ENCODE measurements at places on chromosomes 1 and 21. TPM values are rescaled to one million over a fixed set of nuclear protein-coding genes. Genes with fewer than 3 reads are reported as not detected.

CD5L gene
- total RNA-seq, result not detected

THAP3 gene
- 39.8 TPM for total RNA-seq

MLLT11 gene
- 1.2 TPM for total RNA-seq

ABCB10 gene
- total RNA-seq, result 27.1 TPM

SLC22A15 gene
- total RNA-seq, result 7.1 TPM

PCSK9 gene
- total RNA-seq, result 1.2 TPM

POU2F1 gene
- 33.7 TPM for total RNA-seq

SHE gene
- total RNA-seq, result 9.0 TPM

FMOD gene
- 73.9 TPM for total RNA-seq

CLDN14 gene
- total RNA-seq, result 1.3 TPM

PAFAH2 gene
- 9.4 TPM for total RNA-seq

TAS1R1 gene
- 0.78 TPM for total RNA-seq

DNA sequence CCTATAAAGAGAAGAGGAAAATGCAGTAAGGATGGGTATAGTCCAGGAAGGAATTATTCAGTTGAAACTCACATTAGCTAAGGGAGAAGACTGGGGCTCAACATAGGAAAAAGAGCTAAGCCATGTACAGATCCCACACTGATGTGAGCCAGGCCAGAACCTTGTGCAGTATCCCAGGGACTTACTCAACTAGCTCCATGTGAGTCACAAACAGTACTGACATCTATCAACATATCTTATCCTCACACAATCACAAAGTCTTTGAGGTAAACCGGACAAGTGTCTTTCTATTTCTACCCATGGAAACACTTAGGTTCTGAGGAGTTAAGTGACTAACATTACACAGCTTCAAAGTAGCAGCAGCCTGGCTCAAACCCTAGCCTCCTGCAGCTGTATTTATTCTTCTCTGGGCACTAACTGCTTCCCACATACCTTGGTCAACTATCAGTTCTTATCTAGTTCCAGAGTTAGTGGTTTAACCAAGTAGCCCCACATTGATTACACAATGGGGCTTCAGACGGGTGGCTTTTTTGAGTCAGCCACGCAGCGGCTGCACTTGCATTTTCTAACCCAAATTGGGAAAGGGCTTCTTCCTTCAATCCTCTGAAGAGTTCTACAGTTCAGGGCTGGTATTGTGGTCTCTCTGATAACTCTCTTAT is 9.5 kb downstream of the CD5L start:
- H3K4me3 ChIP-seq, result no peak overlapping the region
- no peaks in the 10 kb centered on the region for H3K27me3 ChIP-seq
- no peaks in the 10 kb centered on the region for H3K36me3 ChIP-seq
- H3K27ac ChIP-seq, result no peak overlapping the region

DNA sequence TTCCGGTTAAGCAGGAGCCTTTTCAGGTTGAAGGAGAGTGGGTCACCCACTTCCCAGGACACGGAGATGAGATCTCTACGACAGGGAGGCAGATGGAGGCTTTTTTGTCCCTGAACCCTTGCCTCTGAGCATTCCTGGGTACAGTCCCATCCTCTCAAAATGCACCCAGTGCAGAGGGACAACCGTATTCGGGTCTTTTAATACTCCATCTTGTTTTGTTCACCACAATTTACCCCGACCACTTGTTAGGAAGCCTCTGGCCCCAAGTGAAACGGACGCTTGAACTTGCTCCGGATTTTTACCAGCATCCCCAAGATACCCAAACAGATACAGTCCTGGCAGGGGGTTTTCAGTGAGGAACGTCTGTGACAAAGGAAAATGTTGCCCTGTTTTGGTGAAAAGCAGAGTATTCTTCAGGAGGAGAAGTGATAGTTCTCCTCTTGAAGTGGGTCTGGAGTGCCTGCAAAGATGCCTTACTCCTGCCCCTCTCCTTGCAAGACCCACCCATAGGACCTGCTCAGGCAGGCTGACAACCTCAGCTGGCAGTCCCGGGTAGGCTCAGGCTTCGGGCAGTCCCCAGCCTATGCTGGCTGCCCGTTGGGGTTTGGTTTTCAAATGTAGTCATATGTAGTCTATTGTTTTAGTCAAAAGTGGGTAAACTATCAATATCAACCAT is 669 bp upstream of the ARL8A start:
- H3K4me1 ChIP-seq, result peaks cover 37% of the 10 kb centered on the region
- H3K4me3 ChIP-seq, result peak overlapping the region; percentile 94
- H3K27me3 ChIP-seq, result no peaks in the 10 kb centered on the region
- no peak for DNase-seq
- H3K36me3 ChIP-seq, result no peaks in the 10 kb centered on the region

GRCh38 chr1:159025043-159025442 is 15.3 kb downstream of the IFI16 start:
- no peaks in the 10 kb centered on the region for H3K27me3 ChIP-seq
- peaks cover 5% of the 10 kb centered on the region for H3K4me1 ChIP-seq
- DNase-seq, result no peak
- H3K4me3 ChIP-seq, result no peak overlapping the region

GRCh38 chr1:207366022-207366421 is 44.5 kb downstream of the CD55 start:
- H3K4me3 ChIP-seq, result no peak overlapping the region
- DNase-seq, result no peak
- H3K36me3 ChIP-seq, result peaks cover 49% of the 10 kb centered on the region
- no peaks in the 10 kb centered on the region for H3K27me3 ChIP-seq

- no peak overlapping the region for H3K27ac ChIP-seq
- H3K27me3 ChIP-seq, result no peaks in the 10 kb centered on the region
- no peaks in the 10 kb centered on the region for H3K36me3 ChIP-seq
- H3K4me3 ChIP-seq, result no peak overlapping the region
- no peak for DNase-seq
These were observed 345.4 kb upstream of the NR5A2 start for GRCh38 chr1:199682081-199682480.

DNA sequence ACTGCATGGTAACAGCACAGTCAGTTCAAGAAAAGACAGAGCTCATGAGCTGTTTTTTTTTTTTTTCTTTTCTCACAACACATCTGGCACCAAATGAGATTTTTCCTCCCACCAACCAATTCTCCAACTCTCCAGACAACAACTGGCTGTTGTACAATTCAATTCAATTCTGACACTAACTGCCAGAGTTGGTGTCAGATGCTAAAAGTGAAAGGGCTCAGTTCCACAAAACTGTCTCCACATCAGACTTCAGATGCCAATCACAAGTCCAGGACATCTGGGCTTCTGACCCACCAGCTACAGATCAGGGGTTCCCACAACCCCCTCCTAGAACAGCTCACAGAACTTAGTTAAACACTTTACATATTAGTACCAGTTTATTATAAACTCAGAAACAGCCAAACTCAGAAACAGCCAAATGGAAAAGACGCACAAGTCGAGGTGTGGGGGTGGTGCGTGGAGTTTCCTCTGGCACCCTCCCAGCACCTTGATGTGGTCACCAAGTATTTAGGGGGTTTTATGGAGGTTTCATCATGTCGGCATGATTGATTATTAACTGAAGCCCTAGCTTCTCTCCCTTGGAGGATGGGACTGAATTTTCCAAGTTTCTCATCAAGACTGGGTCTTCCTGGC is 39.2 kb upstream of the LRRC8D start:
- no peaks in the 10 kb centered on the region for H3K36me3 ChIP-seq
- no peak overlapping the region for H3K4me3 ChIP-seq
- no peak for DNase-seq
- H3K27me3 ChIP-seq, result no peaks in the 10 kb centered on the region
- peak overlapping the region; percentile 21 for H3K27ac ChIP-seq
- no peaks in the 10 kb centered on the region for H3K4me1 ChIP-seq

GRCh38 chr1:112866151-112866550 is 89.8 kb downstream of the SLC16A1 start:
- H3K4me1 ChIP-seq, result no peaks in the 10 kb centered on the region
- H3K27me3 ChIP-seq, result no peaks in the 10 kb centered on the region
- H3K36me3 ChIP-seq, result no peaks in the 10 kb centered on the region
- H3K27ac ChIP-seq, result no peak overlapping the region

- no peak overlapping the region for H3K4me3 ChIP-seq
- H3K4me1 ChIP-seq, result no peaks in the 10 kb centered on the region
- H3K36me3 ChIP-seq, result no peaks in the 10 kb centered on the region
- no peaks in the 10 kb centered on the region for H3K27me3 ChIP-seq
- no peak overlapping the region for H3K27ac ChIP-seq
These were observed 55.9 kb downstream of the SEC16B start for GRCh38 chr1:177913762-177914540.

GRCh38 chr1:153355445-153356071 is 2.1 kb upstream of the S100A9 start:
- H3K4me3 ChIP-seq, result no peak overlapping the region
- H3K36me3 ChIP-seq, result no peaks in the 10 kb centered on the region

DNA sequence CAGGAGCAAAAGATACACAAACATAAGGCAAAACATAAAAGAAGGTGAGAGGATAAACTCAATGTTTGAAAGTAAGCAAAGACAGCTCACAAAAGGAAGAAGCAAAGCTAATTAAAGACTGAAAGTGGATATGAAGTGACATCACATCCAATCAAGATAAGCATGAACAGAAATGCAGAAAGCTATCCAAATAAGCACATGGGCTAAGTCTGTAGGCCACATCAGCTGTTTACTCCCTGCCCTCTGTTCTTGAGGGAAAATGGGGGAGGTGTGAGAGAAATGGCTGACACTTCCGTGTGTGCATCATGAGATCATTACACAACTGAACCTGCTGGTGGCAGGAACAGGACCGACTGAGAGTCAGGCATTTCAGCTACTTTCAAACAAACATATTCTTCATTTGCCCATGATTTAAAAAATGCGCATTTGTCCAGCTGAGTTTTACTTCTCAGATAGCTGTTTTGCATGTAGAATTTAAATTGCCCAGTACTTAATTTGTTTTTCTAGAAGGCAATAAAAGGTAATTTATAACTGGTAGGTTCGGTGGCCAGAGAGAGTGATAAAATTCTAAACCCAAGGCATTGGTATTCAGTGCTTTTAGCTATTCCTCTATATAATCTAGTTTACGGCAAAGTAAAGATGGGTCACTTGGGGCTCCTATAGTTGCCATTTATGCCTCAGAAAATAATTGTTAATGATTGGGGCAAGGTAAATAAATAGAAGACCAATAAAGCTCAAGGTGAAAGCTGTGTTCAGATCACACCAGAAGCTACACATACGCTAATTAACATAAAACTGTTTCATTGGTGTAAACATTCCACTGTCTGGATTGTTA is 27.2 kb upstream of the MAN1A2 start:
- H3K27ac ChIP-seq, result no peak overlapping the region
- DNase-seq, result no peak
- no peaks in the 10 kb centered on the region for H3K4me1 ChIP-seq
- H3K27me3 ChIP-seq, result no peaks in the 10 kb centered on the region
- H3K4me3 ChIP-seq, result no peak overlapping the region
- no peaks in the 10 kb centered on the region for H3K36me3 ChIP-seq

- H3K27me3 ChIP-seq, result no peaks in the 10 kb centered on the region
- peak overlapping the region; percentile 73 for H3K4me3 ChIP-seq
- H3K27ac ChIP-seq, result peak overlapping the region; percentile 85
- peaks cover 31% of the 10 kb centered on the region for H3K4me1 ChIP-seq
- peak; percentile 89 for DNase-seq
- peaks cover 3% of the 10 kb centered on the region for H3K36me3 ChIP-seq
These were observed 416 bp upstream of the TNFRSF14 start for GRCh38 chr1:2555634-2556276.

DNA sequence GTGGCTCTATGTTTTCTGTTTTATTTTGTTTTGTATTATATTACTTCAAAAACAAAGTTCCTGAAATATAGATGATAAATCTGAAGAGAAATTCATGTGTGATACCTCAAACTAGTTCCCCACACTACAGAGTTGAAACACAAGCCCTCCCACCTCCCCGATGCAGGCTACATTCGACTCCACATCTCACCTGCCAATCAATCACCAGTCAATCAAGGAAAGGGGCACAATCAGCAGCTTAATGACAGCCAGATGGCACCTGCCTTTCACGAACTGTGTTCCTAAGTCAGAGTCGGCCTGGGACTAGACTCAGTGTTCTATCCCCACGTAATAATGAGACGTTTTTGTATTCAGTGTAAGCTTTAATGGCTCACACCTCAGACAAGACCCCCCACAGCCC is 313.4 kb downstream of the SPATA17 start:
- no peaks in the 10 kb centered on the region for H3K4me1 ChIP-seq
- H3K36me3 ChIP-seq, result no peaks in the 10 kb centered on the region
- no peak overlapping the region for H3K27ac ChIP-seq
- H3K4me3 ChIP-seq, result no peak overlapping the region

GRCh38 chr1:155261852-155262673 is at the start of gene SCAMP3:
Gene SCAMP3 (minus strand): TSS chr1:155262360. CDS start chr1:155262151, 209 bp downstream.
- peaks cover 13% of the 10 kb centered on the region for H3K4me1 ChIP-seq
- H3K4me3 ChIP-seq, result peak within 1 kb of the TSS; percentile 92
- no peaks in the 10 kb centered on the region for H3K36me3 ChIP-seq
- DNase-seq, result peak; percentile 97
- H3K27ac ChIP-seq, result peak within 1 kb of the TSS; percentile 60

- H3K4me3 ChIP-seq, result no peak overlapping the region
- H3K27me3 ChIP-seq, result no peaks in the 10 kb centered on the region
- no peak for DNase-seq
- H3K36me3 ChIP-seq, result no peaks in the 10 kb centered on the region
These were observed 48.8 kb upstream of the CAMK1G start for GRCh38 chr1:209534496-209535250.

DNA sequence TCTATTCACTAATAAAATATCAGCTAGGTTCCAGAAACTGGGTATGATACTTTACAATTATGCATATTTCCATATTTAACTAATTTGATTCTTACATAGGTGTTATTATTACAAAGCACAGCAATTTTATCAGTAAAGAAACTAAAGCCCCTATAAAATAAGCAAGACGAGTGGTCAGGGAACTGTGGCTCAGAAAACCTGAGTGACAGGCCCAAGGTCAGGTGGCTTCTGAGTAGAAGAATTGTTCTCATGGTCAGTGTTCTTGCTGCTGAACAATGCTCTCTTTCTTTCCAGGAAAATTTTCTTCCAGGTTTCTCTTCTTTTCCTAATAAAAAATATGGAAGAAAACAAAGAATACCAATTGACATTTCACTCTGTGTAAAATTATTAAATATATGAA is 2.2 kb upstream of the ATP6V1G3 start:
- H3K4me3 ChIP-seq, result no peak overlapping the region

- no peaks in the 10 kb centered on the region for H3K27me3 ChIP-seq
- H3K4me1 ChIP-seq, result peaks cover 19% of the 10 kb centered on the region
- no peak overlapping the region for H3K4me3 ChIP-seq
- DNase-seq, result peak; percentile 65
These were observed 20.1 kb downstream of the ECE1 start for GRCh38 chr1:21270086-21270689.

GRCh38 chr1:29208442-29208841 is 22.3 kb downstream of the MECR start:
- no peak overlapping the region for H3K4me3 ChIP-seq
- DNase-seq, result no peak
- no peak overlapping the region for H3K27ac ChIP-seq
- no peaks in the 10 kb centered on the region for H3K4me1 ChIP-seq

Data from tibial nerve (tissue), 4 donors.